ENCODE measurements at places on chromosomes 7 and 10.

DNA sequence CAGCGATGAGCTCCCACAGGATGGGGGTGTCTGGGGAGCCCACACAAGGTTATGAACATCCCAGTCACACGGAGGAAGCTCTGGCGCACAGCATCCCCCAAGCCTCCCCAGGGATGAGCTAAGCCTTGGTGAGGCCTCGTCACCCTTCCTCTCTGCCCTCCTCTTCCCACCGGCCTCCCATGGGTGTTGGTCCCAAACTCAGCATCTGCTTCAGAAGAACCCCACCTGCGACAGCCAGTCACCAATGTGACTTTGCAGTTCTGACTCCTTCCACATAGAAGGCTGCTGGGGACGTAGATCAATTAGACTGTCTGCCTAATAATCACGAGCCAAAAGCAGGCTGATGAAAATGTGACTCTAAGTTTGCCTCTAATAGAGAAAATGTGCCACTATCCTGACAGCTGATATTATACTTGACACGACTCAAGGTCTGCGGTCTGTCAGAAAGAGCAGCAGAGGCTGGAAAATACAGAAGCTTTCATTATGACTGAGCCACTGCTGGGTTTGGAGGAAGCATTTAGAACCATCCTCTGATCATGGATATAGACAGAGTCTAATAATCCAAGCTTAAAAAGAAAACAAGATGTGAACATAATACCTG is 116.0 kb upstream of the PFKP start:
- no peak for DNase-seq

- DNase-seq, result no peak
Observed at GRCh38 chr10:72123616-72124015, 35.3 kb upstream of the SPOCK2 start.

DNA sequence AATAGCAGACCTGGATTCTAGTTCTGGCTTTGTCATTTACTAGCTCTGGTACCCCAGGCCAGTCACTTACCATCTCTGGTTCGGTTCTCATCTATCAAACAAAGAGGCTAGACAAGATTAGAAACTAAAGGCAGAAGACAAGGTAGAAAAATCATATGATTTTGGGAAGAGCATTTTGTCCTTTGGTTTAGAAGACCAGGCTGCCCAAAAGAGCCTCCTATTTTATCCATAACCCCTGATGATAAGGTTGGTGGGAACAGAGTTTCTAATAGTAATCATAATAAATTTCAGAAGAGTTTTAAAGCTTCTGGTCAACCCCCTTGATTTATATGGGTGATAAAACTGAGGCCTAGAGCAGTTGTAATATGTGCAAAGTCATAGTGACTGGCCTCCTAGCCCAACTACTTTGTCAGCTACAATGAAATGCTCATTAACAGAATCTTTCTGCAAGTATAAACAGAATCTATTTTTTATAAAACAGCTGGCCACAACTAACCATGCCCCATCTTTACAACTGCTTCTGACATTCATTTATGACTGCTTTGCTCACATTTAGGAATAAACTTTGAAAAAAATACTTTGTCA is 23.4 kb downstream of the COX15 start:
- DNase-seq, result no peak

GRCh38 chr10:45008524-45009161 is 7.9 kb downstream of the ZNF22 start:
- DNase-seq, result no peak

DNA sequence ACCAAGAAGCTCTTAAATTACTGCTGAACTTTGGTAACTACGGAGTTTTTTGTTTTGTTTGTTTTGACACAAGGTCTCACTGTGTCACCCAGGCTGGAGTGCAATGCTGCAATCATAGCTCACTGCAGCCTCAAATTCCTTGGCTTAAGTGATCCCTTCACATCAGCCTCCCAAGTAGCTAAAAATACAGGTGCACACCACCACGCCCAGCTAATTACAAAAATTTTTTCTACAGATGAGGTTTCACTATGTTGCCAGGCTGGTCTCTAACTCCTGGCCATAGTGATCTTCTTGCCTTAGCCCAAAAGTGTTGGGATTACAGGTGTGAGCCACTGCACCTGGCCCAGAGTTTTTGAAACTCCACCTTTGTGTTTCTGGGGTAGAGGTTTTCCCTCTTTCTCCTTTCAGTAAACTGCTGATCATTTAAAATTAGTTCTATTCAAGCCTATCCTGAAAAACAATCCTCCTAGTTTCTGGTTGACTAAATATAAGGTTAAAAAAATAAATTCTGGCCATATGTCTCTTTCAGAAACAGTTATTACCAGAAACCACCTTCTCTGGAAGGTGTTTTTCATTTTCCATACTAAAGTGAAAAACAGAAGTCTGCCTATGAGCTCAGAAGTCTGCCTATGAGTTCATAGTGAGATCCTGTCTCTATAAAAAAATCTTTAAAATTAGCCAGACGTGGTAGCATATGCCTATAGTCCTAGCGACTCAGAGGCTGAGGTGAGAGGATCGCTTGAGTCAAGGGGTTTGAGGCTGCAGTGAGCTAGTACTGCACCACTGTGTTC is 63.9 kb downstream of the VOPP1 start:
- no peak for DNase-seq

Measured in stimulated activated CD4-positive, alpha-beta T cell treated with anti-CD3 and anti-CD28 coated beads, Interleukin-12 subunit alpha, Interleukin-12 subunit beta, amount 100 ng/mL, for 4 hours (primary cell).